ENCODE measurements at places on chromosomes 16 and 17.

GRCh38 chr17:7884581-7885366, 3.8 kb upstream of the CHD3 start:
- no peak for DNase-seq

DNA sequence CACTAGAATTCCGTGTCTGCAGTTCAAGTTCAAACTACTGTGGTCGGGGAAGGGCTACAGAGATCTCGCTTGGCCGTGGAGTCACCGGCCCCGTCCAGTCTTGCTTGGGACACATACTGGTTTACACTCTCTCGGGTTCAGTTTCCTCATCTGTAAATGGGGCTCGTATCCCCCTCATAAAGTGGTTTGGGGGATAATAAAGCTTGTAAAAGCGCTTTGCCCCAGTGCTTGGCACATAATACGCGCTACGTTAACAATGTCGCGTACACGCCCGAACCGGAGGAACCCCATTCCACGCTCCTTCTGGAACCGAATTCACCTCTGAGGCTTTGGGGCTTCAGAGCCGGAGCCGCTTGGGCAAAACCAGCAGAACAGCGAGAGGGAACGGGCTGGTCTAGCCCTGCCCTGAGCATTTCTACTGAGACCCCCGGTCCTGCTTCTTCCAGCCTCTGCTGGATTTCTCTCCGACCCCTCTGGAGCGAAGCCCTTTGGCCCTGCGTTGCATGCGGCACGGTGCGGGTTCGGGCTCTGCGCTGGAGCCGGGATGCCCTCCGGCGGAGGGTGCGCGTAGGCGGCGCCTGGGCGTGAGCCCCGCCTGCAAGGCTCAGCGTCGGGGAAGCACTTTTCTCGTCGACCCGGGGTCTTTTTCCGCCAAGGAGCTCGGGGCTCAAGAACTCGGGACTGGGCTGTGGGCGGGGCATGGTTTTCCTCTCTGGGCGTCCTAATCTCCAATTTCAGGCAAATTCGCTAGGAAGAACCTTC, 26.1 kb upstream of the HOXB13 start:
- DNase-seq, result no peak

DNA sequence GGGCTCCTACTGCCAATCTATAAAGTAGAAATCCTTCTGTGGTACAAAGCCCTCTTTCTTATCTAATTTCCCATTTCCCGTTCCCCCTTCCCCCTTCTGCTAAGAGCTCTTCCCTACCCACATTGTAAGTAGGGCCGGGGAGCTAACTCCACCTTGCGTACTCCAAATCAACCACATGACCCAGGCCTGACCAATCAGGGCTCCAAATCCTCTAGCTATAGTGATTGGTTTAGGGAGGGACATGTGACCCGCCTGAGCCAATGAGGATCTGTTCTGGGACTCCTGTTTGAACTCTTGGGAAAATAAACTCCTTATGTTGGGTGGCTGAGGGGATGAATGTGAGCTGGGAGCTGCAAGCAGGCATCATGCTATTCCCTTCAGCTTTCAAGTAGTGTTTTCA, 40.9 kb upstream of the MEOX1 start:
- no peak for DNase-seq

- DNase-seq, result no peak
These were observed 943 bp downstream of the CNTROB start for GRCh38 chr17:7932949-7933348.

DNA sequence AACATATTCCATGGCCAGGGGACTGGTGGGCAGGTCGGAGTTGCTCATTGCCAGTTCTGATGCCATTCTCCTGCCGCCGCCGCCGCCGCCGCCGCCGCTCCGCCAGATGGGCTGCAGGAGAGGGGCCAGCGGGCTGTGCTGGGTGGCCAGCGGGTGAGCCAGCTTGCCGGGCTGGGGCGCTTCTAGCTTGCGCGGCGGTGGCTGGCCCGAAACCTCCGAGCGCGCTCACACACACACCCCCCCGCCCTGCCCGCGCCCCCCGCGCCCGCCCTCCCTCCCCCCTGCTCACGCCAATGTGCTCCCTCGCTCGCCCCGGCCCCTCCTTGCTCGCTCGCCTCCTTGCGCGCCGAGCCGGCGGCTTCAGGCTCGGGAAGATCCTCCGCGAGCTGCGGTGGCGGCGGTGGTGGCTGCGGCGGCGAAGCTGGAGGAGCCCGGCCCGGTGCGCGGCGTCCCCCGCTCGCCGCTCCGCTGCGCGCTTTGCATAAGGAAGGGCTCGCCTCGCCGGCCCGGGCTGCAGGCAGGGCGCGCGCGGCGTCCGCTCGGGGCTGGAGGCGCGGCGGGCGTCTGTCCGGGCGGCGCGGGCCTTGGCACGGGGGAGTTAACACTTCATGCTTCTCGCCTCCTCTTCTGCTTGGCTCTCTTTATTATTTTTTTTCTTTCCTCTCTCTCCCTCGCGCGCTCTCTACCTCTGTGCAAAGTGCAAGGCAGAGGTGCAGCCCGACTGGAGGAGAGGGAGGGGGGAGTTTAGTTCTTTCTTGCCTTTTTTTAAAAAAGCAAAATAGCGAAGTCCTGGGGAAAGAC, 500 bp downstream of the MAF start:
- DNase-seq, result no peak

GRCh38 chr17:17831208-17832031, 5.4 kb downstream of the SREBF1 start:
- no peak for DNase-seq

GRCh38 chr16:12086822-12087221, 110.3 kb downstream of the SNX29 start:
- DNase-seq, result no peak

DNA sequence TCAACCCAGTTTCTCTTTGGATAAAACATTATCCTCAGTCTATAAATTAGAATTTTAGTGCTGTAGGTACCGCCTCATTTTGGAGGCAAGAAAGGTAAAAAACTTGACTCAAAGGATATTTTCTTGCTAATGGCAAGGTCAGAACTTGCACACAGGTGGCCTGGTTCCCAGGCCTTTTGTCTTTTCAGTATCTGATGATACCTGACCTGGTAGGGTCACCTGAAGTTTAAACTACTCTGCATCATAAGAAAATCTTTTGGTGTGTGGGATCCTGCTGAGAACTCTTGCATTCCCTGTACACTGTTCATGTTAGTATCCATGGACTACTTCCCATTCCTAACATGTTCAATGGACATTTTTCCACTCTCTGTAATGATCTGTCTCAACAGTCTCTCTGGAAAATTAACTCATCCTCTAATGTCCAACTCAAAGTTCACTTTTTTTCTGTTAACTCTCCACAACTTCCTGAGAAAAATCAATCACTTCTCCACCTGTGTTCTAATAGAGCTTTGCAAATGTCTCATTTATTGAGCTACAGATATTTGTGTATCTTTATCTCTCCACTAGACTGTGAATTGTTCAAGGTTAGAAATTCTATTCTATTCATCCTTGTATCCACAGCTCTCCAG, 317.1 kb upstream of the SOX9 start:
- no peak for DNase-seq
